ENCODE measurements at places on chromosomes 3 and 15. TPM values are rescaled to one million over a fixed set of nuclear protein-coding genes. Genes with fewer than 3 reads are reported as not detected.

Gene CHRD
- total RNA-seq: 0.20 TPM

Gene CHRFAM7A
- total RNA-seq: not detected

Gene IL17RE
- total RNA-seq: 13.9 TPM

Gene GOLGA6C
- not detected for total RNA-seq

Gene SLC7A14
- 2.0 TPM for total RNA-seq

Gene GCSAM
- total RNA-seq: not detected

Gene ETFA
- total RNA-seq: 111 TPM

Gene ISL2
- 0.20 TPM for total RNA-seq

Gene TNNC1
- not detected for total RNA-seq

Gene PBRM1
- 52.9 TPM for total RNA-seq

Gene ADCY5
- under 0.01 TPM for total RNA-seq

Gene CCR9
- not detected for total RNA-seq

Gene NPAP1
- not detected for total RNA-seq

Gene PLA2G4D
- not detected for total RNA-seq

Gene SOX2
- total RNA-seq: not detected

Gene THAP10
- total RNA-seq: 2.2 TPM

Gene C3orf49
- total RNA-seq: not detected

Gene ZNF197
- 12.3 TPM for total RNA-seq

Gene TYRO3
- total RNA-seq: 7.0 TPM

Gene ZIC1
- 21.7 TPM for total RNA-seq

Gene MEX3B
- 2.0 TPM for total RNA-seq

Gene CKMT1B
- total RNA-seq: not detected

Gene NMNAT3
- 1.1 TPM for total RNA-seq

Gene SYNPR
- not detected for total RNA-seq

Gene LRRC49
- total RNA-seq: 5.5 TPM

Gene GATM
- total RNA-seq: 0.98 TPM

Gene GP5
- total RNA-seq: under 0.01 TPM

Gene CEP19
- total RNA-seq: 2.2 TPM

Gene MAP4
- 136 TPM for total RNA-seq

Gene SCAMP5
- 0.59 TPM for total RNA-seq

Gene CATSPER2
- total RNA-seq: 0.39 TPM

Gene RAD51
- 4.0 TPM for total RNA-seq

Gene OCA2
- under 0.01 TPM for total RNA-seq

Gene IQCH
- 3.7 TPM for total RNA-seq

Gene GATA2
- not detected for total RNA-seq

Gene SLC22A13
- 1.2 TPM for total RNA-seq

Gene CLRN1
- total RNA-seq: not detected

Gene MEIS2
- 43.6 TPM for total RNA-seq

Gene TRPM1
- total RNA-seq: under 0.01 TPM

Gene GNAT1
- total RNA-seq: not detected

Gene RTP3
- not detected for total RNA-seq

Gene ZNF774
- 0.98 TPM for total RNA-seq

Gene BMF
- total RNA-seq: under 0.01 TPM

Gene SPTBN5
- total RNA-seq: 0.20 TPM

Gene MOBP
- total RNA-seq: not detected

Gene FOXB1
- not detected for total RNA-seq

Gene ALCAM
- total RNA-seq: 12.9 TPM

Gene SIDT1
- total RNA-seq: under 0.01 TPM

Gene HLTF
- total RNA-seq: 32.0 TPM

Gene KNG1
- not detected for total RNA-seq

Gene VGLL3
- total RNA-seq: 52.6 TPM

Gene GPR149
- total RNA-seq: not detected

Gene LOXL1
- total RNA-seq: 84.8 TPM

Gene MAGI1
- total RNA-seq: 5.5 TPM

Gene ADAMTS7
- 12.1 TPM for total RNA-seq

Gene CHST13
- total RNA-seq: not detected

Gene CIB2
- total RNA-seq: under 0.01 TPM

Data from subcutaneous preadipocyte (primary cell).